ENCODE measurements at places on chromosomes 13 and 19.

GRCh38 chr19:12828494-12828893 is 5.9 kb downstream of the RTBDN start:
- DNase-seq, result no peak

DNA sequence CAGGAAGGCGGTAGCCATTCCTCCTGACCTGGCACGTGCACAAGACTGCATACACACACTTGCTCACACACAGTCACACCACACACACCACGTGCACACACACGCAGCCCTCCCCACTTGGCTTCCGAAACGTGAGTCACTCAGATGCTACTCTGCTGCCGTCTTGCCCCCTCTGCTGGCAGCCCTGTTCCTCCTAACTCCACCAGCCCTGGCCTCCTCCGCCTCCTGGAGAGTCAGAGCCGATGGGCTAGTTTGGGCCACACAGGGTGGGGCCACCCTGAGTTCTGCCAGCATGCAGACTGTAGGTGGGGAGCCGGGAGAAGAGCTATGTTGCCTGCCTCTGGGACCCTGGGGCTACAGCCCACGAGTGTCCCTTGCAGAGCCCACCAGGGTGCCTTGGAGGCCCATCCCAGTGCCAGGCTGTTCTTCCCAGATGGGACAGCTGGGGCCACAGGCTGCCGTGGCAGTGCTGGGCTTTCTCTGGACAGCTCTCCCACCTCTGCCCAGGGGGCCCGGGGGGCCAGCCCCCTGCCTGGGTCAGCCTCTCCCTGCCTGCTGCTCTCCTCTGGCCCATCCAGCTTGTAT is 12.1 kb downstream of the PIN1 start:
- DNase-seq, result no peak

DNA sequence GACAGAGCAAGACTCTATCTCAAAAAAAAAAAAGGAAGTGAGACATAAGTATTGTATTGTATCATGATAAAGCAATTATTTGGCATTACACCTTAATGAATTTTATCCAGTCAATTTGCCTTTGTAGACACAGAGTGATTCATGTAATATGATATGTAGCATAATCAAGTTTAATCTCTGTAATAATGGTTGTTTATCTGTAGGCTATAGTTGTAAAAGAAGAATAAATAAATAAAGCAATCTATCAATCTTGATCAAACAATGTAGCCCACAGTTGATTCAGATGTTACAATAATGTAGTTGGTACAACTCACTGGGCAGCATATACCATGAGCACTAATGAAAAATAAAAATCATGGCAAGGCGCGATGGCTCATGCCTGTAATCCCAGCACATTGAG is 28.5 kb upstream of the CEACAM20 start:
- DNase-seq, result no peak

DNA sequence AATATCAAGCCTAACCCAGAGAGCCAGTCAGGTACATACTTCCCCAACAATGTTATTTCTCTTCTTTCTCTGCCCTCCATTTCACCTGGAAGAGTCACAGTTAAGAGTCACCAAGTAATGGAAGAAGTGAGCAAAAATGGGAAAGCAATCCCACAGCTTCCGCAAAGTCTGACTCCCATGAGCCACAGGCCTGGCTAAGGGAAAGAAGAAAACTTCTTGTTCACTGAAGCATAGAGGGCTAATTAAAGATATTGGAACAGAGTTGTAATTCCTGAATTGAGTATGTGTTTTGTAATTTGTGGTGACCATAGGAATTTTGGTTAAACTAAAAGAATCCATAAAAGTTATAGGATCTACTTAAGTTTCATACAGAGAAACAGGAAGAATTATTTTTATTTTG is 830.9 kb upstream of the PCDH20 start:
- no peak for DNase-seq

- no peak for DNase-seq
These were observed 3.8 kb upstream of the SLC7A9 start for GRCh38 chr19:32873247-32873959.

All from activated naive CD4-positive, alpha-beta T cell (primary cell).